ENCODE measurements at places on chromosomes 13 and 19.

- H3K36me3 ChIP-seq, result no peaks in the 10 kb centered on the region
- H3K4me3 ChIP-seq, result no peak overlapping the region
- no peaks in the 10 kb centered on the region for H3K4me1 ChIP-seq
- no peak overlapping the region for H3K27ac ChIP-seq
- no peak for DNase-seq
Observed at GRCh38 chr13:73388586-73388985, 329.8 kb downstream of the KLF5 start.

- H3K27ac ChIP-seq, result no peak overlapping the region
- no peaks in the 10 kb centered on the region for H3K36me3 ChIP-seq
- no peak for DNase-seq
- H3K27me3 ChIP-seq, result peaks cover 41% of the 10 kb centered on the region
Observed at GRCh38 chr19:11478167-11479089, 2.4 kb downstream of the ELAVL3 start.

- peaks cover 12% of the 10 kb centered on the region for H3K4me1 ChIP-seq
- H3K27me3 ChIP-seq, result no peaks in the 10 kb centered on the region
- no peak overlapping the region for H3K27ac ChIP-seq
- H3K4me3 ChIP-seq, result no peak overlapping the region
- H3K36me3 ChIP-seq, result peaks cover 10% of the 10 kb centered on the region
- DNase-seq, result no peak
Observed at GRCh38 chr19:40453151-40453735, 9.1 kb upstream of the SERTAD3 start.

DNA sequence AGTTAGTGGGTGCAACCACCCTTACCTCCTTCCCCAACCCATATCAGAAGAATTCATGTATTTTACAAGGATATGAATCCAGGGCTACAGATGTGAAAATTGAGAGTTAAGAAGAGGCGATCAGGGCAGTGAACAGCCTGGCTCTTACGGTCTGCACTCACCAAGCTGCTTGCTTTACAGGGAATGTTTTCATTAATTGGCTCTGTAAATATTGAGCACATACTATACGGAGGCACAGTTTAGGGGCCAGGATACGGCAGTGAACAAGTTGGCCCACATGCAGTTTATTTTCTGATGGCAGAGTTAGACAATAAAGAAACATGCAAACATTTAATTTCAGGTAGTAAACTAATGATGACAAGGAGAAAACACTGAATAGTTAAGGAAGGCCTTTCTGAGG, 6.4 kb downstream of the POLR1D start:
- no peak overlapping the region for H3K4me3 ChIP-seq
- peaks cover 8% of the 10 kb centered on the region for H3K36me3 ChIP-seq
- no peaks in the 10 kb centered on the region for H3K27me3 ChIP-seq
- no peak overlapping the region for H3K27ac ChIP-seq
- peaks cover 22% of the 10 kb centered on the region for H3K4me1 ChIP-seq

- H3K27me3 ChIP-seq, result no peaks in the 10 kb centered on the region
- H3K4me3 ChIP-seq, result no peak overlapping the region
- H3K36me3 ChIP-seq, result no peaks in the 10 kb centered on the region
- peaks cover 23% of the 10 kb centered on the region for H3K4me1 ChIP-seq
- peak overlapping the region; percentile 66 for H3K27ac ChIP-seq
- peak; percentile 21 for DNase-seq
Observed at GRCh38 chr13:72290962-72291681, 424.1 kb upstream of the DACH1 start.

DNA sequence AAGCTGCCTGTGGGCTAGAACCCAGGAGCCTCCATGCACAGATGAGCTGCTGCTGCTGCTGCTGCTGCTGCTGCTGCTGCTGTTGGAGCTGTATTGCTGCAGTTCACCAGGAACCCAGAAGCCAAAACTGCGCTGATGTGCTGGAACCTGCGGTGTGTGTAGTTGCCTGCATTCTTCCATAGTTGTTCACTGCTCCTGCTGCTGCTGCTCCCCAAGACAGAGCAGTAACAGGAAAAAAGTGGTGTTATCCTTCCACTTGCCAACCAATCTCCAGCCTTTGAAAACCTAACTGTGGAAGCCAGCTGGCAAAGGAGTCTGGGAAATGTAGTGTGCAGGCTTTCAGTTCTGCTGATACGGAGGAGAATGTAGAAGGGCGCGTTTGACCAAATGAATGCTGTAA, 37.9 kb downstream of the ARHGAP35 start:
- peak; percentile 50 for DNase-seq
- no peaks in the 10 kb centered on the region for H3K36me3 ChIP-seq
- peak overlapping the region; percentile 29 for H3K4me3 ChIP-seq
- no peaks in the 10 kb centered on the region for H3K27me3 ChIP-seq

- no peaks in the 10 kb centered on the region for H3K4me1 ChIP-seq
- peak; percentile 25 for DNase-seq
- H3K27ac ChIP-seq, result no peak overlapping the region
- H3K27me3 ChIP-seq, result no peaks in the 10 kb centered on the region
Observed at GRCh38 chr13:74187564-74187963, 53.4 kb upstream of the KLF12 start.

- H3K27ac ChIP-seq, result no peak overlapping the region
- peaks cover 15% of the 10 kb centered on the region for H3K27me3 ChIP-seq
- DNase-seq, result no peak
- no peak overlapping the region for H3K4me3 ChIP-seq
- H3K36me3 ChIP-seq, result no peaks in the 10 kb centered on the region
Observed at GRCh38 chr19:17753976-17754375, 2.7 kb downstream of the FCHO1 start.
